HS-27A (cell line): ENCODE measurements at places on chromosomes 5 and 9.

DNA sequence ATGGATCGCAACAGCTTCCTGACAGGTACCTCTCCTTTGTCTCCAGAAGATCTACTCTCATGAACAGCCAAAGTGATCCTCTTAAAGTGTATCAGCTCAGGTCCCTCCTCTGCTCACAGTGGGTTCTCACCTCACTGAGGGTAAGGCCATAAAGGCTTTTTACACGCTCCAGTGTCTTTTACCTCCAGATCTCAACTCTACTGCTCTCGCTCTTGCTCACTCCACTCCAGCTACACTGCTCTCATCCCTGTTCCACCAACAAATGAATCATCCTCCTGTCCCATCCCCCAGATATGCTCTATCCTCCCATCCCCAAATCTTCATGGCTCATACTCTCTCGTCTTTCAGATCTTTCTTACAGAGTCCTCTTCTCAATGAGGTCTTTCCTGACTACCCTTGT, 248.6 kb upstream of the EFNA5 start:
- no peak for DNase-seq

DNA sequence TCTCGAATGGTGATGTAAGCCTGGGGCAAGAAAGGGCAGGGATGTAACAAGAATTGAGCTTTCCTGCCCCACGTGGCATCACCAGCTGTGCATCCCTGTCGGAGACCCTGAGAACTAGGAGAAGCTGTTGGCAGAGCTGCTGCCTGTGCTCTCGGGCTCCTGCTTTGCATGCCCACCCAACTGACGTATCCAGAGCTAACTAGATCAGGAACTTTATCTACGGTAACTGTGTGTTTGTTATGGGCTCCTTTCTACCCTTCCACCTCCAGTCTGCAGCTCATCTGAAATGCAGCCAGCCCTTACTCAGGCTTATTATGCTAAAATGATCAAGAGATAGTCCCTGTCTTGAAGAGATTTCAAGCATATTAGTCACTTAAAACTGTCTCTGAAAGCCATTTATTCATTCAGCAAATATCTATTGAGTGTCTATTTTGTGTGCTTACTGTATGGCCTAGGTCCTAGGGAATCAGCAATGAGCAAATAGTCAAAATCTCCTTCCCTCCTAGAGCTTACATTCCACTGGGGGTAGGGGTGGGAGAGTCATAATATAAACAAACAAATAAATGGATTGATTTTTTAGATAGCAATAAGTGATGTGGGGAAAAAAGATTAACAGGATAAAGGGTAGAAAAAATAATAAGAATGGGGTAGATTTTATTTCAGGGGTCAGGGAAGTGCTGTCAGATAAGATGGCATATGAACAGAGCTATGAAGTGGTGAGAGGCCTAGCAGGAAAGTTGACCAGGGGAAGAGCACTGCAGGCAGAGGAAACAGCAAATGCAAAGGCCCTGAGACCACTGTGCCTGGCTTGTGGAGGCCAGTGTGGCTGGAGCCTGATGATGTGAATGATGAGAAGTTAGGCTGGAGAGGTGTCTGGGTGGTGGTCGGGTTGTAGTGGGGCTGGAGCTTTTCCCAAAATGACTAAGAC, 118.2 kb downstream of the GALNT10 start:
- DNase-seq = no peak

- DNase-seq = no peak
These were observed 80.8 kb upstream of the IER5L start for GRCh38 chr9:129258823-129259301.

DNA sequence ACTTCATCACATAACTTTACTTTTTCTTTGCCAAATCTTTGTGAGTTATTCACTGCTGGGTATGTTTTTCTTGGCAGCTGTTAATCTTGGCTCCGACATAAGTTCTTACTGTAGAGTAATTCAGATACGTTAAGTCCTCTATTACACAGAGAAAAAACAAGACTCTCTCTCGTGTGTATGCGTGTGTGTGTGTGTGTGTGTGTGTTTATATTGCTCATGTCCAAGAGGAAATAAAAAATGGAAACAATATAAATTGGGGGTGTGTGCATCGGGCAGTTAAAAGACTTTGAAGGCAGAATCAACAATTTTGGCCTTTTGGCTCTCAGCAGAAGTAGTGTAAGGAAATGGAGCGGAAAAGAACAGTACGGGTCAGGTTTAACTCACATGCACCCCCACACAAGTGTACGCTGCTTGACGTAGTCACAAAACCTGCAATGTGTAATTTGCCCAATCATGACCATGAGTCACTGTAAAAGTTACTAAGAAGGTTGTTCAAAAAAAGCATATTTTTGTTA, 67.2 kb upstream of the IFNE start:
- DNase-seq = peak; percentile 77

DNA sequence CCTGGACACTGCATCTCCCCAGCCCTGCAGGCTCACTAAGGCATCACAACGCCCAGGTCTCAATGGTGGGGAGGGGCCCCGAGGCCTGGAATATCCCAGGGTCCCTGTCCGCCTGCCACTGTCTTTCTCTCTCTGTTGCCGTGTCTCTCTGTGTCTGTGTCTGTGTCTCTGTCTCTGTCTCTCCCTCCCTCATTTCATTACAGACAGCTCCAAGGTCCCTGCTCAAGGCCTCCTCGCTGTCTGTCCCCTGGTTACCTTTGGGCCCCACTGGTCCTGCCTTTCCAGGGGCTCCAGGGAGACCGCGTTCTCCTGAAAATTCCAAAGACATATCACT, 3.2 kb downstream of the FCN1 start:
- DNase-seq = no peak

DNA sequence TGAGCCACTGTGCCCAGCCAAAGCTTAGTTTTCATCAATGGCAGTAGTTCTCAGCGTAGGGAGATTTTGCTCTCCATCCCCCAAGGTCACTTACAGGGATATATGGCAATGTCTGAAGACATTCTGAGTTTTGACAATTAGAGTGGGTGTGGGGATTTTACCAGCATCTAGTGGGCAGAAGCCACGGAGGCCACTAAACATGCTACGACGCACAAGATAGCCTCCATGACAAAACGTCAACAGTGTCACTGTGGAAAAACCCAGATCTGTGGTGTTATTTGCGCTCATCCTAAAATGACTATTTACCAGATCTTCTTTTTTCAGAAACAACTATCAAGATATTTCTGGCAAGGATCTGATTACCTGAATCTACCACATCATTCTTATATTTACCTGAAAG, 68.2 kb downstream of the CDC14B start:
- DNase-seq = no peak

DNA sequence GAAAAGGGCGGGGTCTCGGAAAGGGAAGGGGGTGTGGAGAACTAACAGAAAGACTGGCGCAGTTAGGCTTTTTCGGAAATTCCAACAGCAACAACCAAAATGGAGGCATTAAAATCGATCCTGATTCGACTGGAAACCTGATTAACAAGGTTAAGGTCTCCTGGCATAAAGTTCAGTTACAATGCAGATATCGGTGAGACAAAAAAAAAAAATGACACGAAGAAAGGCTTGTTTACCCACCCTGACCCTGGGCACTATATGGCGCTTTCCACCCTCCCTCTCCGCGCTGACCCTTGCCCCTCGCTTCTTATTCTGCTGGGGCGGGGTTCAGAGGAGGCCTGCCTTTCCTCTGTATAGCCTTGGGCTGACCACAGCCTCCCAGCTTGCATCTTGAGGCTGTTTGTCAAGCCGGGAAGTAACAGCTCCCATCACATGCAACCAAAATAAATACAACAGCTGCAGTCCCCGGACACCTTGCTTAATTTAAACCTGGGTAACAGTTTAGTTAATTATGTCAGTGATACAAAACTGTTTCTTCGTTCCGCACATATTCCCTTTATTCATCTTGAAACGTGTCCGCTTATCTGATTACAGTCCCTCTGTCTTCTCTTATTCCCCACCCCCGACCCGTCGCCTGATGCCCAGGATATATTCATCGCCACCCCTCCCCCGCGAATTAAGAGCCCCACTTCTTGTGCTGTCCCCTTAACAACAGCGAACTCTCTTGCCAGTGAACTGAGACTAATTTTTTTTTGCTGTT, 795 bp upstream of the PJA2 start:
- peak; percentile 38 for DNase-seq

- DNase-seq = no peak
These were observed 95.8 kb upstream of the ADAMTS16 start for GRCh38 chr5:5044247-5044840.
